Amniotic stem cell (primary cell): ENCODE measurements at places on chromosomes 6 and 20.

DNA sequence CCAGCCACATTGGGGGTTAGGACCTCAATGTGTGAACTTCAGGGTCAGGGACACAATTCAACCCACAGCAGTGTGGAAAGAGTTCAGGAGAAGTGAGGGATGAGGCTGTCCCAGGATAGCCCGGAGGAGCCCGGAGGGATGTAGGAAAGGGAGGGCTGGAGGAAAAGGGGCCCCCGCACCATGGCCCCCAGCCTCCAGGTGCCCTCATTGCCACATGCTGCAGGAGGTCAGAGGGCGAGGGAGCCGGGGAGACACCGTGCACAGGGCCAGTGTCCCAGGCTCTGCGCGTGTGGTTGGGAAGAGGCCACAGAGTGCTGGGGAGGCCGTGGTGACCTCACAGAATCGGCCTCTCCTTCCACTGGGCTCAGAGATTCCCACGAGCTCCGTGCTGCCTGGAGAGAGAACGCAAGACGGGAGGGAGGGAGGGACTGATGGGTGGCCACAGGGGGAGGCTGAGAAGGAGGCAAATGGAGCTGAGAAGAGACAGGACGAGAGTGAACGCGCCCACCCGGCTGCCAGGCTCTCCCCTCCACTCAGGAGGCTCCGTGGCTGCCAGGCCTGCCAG, 215.1 kb downstream of the DLL1 start:
- no peak for DNase-seq

GRCh38 chr6:156427345-156427744, 349.8 kb upstream of the ARID1B start:
- DNase-seq: peak; percentile 65

- no peak for DNase-seq
These were observed 494.2 kb upstream of the JAG1 start for GRCh38 chr20:11168026-11168425.

GRCh38 chr6:167238694-167239467, 52.2 kb upstream of the UNC93A start:
- DNase-seq: no peak

GRCh38 chr20:44203161-44203560, 7.4 kb downstream of the OSER1 start:
- DNase-seq: no peak

DNA sequence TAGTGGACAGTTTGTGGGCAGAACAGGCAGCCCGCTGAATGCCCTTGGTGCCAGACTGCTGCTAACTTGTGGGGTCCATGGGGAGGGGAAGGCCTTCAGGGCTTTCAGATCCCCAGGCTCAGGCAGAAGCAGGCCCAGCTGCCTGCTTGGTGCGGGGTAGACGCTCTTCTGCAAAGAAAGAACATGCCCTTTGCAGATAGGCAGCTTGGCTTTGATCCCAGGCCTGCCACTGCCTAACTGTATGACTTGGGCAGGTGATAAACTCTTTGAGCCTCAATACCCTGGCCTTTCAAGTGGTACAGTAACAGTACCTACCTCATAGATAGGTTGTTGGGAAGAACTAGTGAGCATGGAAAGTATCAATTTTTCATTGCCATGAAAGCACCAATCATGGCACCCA, 28.4 kb downstream of the CHMP4B start:
- DNase-seq: no peak

DNA sequence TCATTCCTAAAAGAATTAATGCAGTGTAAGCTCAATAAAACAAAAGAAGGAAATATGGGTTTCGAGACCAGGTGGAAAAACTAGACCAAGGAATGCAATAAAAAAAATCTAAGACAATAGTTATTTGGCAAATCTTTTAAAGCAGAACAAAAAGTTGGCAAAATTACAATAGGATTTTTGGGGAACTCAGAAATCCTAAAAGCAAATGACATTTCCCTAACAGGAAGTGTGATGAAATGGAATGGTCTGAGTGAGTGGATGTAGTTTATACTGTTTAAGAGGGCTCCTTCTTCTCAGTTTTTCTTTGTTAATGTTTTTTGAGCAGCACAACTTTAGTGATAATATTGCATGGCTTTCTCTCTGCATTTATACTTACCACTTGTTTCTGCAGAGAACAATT, 190.0 kb downstream of the PLCB4 start:
- no peak for DNase-seq

- no peak for DNase-seq
These were observed 4.0 kb downstream of the PKIG start for GRCh38 chr20:44586289-44586911.

- DNase-seq: no peak
These were observed 892 bp downstream of the REPS1 start for GRCh38 chr6:138987080-138987642.

DNA sequence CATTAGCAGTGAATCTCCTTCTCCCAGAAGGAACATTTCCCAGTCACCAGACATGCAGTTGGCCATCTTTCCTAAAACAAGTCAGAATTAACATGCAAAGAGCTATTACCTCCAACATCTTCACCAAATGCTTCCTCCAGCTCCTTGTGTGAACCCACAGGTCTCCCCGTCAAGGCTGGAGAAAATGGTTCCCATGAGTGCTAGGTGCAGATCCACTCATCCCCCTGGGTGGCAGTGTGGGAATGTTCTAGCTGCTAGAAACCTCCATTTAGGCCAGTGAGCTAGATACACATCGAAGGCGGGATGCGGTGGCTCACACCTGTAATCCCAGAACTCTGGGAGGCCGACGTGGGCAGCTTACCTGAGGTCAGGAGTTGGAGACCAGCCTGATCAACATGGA, 603.9 kb upstream of the SLC35B3 start:
- no peak for DNase-seq

DNA sequence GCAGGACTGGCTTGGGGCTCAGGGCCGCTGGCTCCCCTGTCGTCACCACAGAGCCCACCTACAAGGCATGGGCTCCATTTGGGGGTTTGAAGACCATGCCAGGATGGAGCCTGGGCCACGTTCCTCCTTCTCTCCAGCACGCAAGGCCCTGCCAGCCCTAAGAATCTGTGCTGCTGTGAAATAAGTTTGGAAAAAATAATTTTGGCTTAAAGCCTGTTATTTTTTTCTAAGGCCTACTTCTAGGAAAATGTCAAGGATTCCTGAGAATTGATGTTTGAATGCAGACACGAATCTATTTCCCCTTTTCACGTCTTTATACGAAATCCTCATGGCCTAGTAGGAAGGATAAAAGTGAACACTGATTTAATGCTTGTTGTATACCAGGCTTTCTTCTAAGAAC, 107.5 kb downstream of the LRFN2 start:
- no peak for DNase-seq

DNA sequence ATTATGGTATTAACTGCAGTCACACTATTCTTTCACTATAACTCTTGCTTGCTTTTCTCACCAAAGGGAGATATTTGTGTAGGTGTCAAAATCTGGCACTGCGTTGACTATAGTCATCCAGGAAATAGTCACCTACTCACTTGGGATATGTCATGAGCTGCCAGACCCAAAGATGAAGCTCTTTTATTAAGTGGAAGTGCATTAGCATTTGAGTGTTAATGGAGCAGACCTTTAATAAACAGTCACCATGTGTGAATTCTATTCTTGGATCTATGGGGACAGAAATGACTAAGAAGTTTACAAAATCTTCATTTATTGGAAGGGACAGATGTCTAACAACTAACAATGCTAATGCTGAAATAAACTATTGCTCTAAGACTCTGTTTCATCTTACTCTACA, 130.1 kb upstream of the NEDD9 start:
- DNase-seq: no peak

DNA sequence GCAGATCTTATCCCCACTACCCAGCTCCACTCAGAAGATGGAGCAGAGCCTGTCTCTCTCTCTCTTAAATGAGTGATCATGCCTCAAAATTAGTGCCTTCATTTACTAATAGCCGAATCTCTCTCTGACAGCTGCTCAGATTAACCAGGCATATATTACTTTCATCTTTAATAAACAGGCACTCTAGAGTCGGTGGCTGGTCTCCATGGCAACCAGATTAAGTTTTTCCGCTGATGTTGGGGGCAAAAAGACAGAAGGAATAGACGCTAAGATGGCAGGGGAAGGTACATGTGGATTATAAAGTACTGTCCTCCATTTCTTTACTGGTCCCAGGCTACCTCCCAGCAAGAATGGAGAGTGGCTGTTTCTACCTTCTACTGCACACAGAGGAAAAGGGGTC, 121.6 kb downstream of the QRSL1 start:
- no peak for DNase-seq

- DNase-seq: no peak
These were observed 65.7 kb downstream of the SRC start for GRCh38 chr20:37411408-37412219.

DNA sequence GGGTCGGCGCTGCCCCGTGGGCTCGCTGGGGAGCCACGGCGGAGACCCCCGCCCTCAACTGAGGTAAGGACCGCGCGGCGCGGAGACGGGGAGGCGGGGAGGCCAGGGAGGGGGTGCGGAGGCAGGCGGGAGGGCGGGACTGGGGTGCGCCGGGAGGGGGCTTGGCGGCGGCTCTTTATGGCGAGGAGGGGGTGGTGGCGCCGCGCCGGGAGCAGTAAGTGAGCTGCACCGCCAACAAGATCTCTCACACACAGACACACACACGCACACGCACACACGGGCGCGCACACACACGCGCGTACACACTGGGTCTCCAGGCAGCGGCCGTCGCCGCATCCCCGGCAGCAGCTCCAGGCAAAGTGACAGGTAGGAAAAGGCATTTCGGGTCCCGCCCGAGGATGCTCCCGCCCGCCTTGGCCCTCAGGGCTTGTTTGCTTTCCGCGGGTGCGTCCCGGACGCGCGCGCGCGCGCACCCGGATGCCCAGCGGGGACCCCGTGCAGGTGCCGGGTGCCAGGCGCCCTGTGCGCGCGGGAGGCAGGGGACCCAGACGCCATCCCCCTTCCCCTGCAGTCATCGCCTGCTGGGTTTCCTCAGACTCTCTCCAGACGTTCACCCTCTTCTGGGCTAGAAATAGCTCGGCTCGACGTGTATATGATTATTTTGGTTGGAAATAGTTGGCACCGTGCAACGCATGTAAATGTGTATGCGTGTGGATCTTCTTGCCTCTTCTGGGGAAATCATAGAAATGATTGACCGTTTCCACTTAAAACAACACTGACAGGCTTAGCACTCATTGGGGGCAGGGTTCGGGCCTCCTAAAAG, at the start of gene PLCB4:
TSS of gene PLCB4 (plus strand) at position 247 of the 823 bp plus-strand sequence. CDS start 238,728 bp downstream, outside the sequence.
- no peak for DNase-seq

- DNase-seq: peak; percentile 74
These were observed 87.7 kb downstream of the SCAND1 start for GRCh38 chr20:35866418-35867202.

DNA sequence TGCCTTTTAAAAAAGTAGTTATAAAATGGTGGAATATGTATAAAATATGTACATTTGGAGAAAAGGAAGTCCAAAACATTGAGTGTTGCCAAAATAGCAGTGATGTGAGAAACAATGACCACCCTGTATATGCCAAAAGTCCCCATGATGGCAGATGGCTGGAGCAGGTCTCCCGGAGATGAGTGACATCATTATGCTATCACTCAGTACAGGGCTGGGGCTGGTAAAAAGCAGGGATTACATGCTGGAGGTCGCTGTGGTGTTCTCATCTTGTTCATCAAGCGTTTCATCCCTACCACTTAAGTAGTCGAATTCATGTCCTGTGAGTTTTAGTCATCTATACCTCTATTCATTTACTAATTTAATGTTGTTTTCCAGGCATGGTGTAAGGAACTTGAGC, 315.3 kb upstream of the SLC35B3 start:
- DNase-seq: no peak

DNA sequence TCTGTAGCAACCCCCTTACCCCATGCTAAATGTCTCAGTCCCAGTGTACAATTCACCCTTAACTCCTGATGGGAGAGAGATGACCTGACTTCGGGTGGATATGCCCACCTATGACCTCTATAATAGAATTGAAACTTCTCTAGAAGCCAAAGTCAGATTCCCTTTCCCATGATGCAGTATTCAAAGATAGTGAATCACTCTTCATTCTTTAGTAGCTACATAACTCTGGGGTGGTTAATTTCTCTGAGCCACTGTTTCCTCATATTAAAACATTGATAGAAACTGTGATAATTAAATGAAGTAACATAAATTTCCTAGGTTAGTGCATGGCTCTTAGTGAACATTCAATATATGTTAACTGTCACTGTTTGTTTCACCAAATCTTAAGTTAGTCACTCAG, 500.4 kb downstream of the COL12A1 start:
- no peak for DNase-seq

GRCh38 chr6:21881969-21882465, 288.5 kb downstream of the SOX4 start:
- DNase-seq: no peak

GRCh38 chr20:62995898-62996595, 10.7 kb downstream of the BHLHE23 start:
- DNase-seq: no peak

- no peak for DNase-seq
These were observed 54.9 kb upstream of the GPR31 start for GRCh38 chr6:167212713-167213005.

DNA sequence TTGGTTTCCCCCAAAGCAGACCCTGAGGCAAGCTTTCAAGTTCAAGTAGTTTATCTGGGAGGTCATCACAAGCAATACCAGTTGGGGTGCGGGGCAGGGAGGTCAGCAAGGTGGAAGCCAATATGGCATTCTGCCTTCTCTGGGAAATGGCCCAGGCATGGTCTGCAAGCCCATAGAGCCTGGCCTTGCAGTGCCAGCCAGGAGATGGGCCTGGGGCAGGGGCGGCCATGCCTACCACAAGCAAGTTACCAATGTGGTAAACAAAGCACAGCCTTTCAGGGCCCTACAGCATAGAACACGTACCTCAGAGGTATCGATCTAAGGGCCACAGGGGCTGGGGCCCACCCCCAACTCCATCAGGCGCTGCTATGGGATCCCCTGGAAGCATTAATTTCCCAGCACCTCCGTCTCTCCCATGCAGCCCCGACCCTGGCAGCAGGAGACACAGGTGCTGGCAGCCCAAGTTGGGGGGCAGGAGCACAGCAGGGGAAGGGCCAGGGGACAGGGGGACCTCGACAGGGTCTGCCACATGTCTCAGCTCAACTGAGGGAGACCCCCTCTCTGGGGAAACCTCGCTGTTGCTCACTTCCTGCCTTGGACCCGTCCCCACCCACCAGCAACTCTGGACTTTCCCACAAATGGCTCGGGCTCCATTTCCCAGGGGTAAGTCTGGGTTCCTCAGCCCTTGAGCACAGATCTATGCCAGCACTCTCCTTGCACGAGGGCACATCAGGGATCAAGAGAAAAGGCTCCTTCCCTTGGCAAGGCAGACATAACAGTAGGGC, 369.0 kb downstream of the PREX1 start:
- DNase-seq: no peak

GRCh38 chr6:150099953-150100352, 31.0 kb upstream of the ULBP3 start:
- no peak for DNase-seq

- DNase-seq: no peak
These were observed 188.6 kb downstream of the PRL start for GRCh38 chr6:22108199-22108598.
